ENCODE measurements at places on chromosomes 3 and 15. TPM values are rescaled to one million over a fixed set of nuclear protein-coding genes. Genes with fewer than 3 reads are reported as not detected.

- no peak for DNase-seq
These were observed 3.9 kb downstream of the GPD1L start for GRCh38 chr3:32110233-32110760.

- DNase-seq = no peak
These were observed 51.2 kb downstream of the FGF12 start for GRCh38 chr3:192675958-192676649.

DNA sequence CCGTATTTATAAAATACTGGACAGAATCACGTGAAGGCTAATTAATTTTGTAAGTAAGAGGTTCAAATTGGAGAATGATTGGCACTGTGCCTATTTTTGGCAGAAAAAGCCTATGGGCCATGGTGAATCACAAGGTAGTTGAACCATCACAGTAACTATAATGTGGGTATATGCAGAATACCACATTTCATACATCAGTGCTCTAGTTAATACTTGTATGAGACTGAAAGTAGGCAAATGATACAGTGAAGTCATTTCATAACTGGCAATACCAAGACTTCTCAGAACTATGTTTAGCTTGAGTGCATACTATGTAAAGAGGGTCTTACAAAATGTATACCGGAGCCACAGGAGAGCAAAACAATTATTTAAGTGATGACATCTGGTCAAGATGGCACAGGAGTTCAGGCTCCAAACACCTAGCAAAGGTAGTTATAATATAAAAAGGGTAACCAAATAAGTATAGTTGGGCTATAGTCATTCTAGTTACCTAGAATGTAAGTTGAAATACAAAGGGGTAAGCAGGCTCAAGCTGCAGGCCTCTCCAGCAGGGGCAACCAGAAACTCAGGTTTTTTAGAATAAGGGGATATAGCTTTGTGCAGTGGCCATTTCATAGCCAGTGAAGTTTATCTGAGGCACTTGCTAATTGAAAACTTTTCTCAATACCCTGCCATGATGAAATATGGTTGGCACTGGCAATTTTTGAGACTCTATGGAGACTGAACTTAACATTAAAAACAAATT is 19.1 kb downstream of the GPR160 start:
- DNase-seq = no peak

DNA sequence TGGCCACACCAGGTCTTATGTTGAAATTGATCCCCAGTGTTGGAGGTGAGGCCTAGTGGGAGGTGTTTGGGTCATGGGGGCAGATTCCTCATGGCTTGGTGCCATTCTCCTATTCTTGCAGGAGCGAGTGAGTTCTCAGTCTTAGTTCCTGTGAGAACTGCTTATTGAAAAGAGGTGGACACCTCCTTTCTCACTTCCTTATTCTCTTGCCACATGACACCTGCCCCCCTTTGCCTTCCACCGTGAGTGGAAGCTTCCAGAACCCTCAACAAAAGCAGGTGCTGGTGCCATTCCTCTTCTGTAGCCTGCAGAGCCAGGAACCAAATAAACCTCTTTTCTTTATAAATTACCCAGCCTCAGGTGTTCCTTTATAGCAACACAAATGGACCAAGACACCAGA is 318.1 kb upstream of the MCTP2 start:
- no peak for DNase-seq

The RTP3 gene
- total RNA-seq = 0.07 TPM

The MST1 gene
- 2.8 TPM for total RNA-seq

DNA sequence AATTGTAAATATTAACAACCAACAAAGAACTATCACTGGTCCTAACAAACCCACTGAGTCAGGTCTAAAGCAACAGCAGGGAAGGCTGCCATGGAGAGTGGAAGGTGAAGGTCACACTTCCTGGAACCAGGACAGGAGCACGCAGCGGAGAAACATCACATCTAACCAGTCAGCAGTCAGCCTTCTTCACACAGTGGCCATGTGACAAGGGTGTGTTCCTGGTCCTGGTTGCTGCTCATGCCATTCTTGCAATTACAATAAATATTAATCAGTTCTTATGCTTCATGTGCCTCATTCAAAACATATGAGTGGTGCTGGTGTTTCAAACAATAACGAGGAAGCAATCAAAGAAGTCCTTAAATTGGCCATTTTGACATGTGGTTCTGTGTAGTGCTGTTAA is 162.8 kb downstream of the ARRDC4 start:
- no peak for DNase-seq

The POTEB2 gene
- not detected for total RNA-seq

The STRA6 gene
- not detected for total RNA-seq

- DNase-seq = no peak
These were observed 1.9 kb downstream of the SYN2 start for GRCh38 chr3:12005951-12006625.

Measured in pulmonary artery endothelial cell (primary cell).